ENCODE measurements at places on chromosomes 11 and 22. TPM values are rescaled to one million over a fixed set of nuclear protein-coding genes. Genes with fewer than 3 reads are reported as not detected.

CRYBB3 gene
- total RNA-seq, result not detected

MICALL1 gene
- total RNA-seq, result 69.1 TPM

CLDN5 gene
- 11.0 TPM for total RNA-seq

IL18 gene
- not detected for total RNA-seq

CD59 gene
- 480 TPM for total RNA-seq

NEAT1 gene
- total RNA-seq, result 172 TPM

DUSP8 gene
- total RNA-seq, result 0.29 TPM

THRSP gene
- 3.5 TPM for total RNA-seq

MCAM gene
- total RNA-seq, result 57.3 TPM

CST6 gene
- total RNA-seq, result 1.9 TPM

OR4D6 gene
- not detected for total RNA-seq

RASSF10 gene
- total RNA-seq, result not detected

NKAPD1 gene
- total RNA-seq, result 29.3 TPM

TMEM126B gene
- 78.0 TPM for total RNA-seq

Data from myocyte (in vitro differentiated cells).